Activated CD4-positive, alpha-beta T cell treated with anti-CD3 and anti-CD28 coated beads, Interleukin-2, amount 50 U/mL, for 1 hour (primary cell): ENCODE measurements at places on chromosomes 2 and 18.

GRCh38 chr18:59148192-59148591 lies 8.5 kb downstream of the SEC11C start:
- no peak for DNase-seq

- no peak for DNase-seq
Observed at GRCh38 chr2:230984393-230985220, 11.3 kb upstream of the SPATA3 start.

DNA sequence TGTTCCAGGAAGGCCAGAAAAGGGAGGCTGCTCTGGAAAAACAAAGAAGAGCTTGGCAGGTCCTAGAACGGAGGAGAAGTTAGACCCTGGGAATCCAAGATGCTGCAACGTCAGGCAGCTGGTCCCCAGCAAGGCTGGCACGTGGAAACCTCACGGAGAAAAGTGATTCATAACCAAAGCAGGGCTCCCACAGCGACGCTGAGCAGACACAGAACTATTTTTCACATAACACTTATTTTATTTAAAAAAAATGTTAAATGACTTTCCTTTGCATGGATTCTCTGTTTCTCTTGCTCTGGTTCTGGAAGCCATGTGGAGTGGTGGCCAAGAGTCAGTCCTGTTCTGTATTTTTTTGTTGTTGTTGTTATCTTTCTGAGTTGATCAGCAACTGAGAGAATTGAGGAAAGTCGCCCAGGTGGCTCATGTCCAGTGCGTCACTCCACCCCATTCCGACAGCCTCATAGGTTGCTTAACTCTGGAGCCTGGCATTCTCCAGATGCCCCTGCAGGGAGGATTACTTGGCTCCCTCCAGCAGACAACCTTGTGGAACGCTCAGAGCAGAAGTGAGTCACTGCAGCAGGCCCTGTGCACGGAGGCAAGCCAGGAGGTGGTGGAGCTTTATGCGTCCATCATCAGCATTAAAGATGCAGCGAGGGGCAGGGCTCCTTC lies 229.9 kb upstream of the HDAC4 start:
- DNase-seq = no peak

- DNase-seq = no peak
Observed at GRCh38 chr2:12543978-12544558, 172.7 kb upstream of the TRIB2 start.

GRCh38 chr2:63736354-63736753 lies 105.3 kb upstream of the UGP2 start:
- no peak for DNase-seq
